ENCODE measurements at places on chromosomes 7 and 10. TPM values are rescaled to one million over a fixed set of nuclear protein-coding genes. Genes with fewer than 3 reads are reported as not detected.

DNA sequence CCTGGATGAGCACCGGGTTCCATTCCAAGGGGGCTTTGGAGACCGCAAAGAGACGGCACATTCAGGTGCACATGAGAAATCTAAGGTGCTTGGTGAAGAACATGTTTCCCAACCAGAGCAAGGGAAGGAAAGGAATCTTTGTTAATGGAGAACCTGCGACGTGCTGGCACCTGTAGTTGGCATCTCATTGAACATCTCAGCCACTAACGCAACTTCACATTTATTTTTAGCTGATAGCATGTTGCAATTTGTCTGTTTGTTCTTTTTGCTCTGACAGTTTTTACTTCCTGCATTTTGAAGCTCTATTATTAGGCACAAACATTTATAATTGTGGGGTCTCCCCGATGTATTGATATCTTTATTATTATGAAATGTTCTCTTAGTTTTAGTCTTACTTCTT is 316.7 kb downstream of the TCERG1L start:
- DNase-seq: no peak

GRCh38 chr7:74070619-74070921 is 13.0 kb upstream of the LIMK1 start:
- DNase-seq: no peak

DNA sequence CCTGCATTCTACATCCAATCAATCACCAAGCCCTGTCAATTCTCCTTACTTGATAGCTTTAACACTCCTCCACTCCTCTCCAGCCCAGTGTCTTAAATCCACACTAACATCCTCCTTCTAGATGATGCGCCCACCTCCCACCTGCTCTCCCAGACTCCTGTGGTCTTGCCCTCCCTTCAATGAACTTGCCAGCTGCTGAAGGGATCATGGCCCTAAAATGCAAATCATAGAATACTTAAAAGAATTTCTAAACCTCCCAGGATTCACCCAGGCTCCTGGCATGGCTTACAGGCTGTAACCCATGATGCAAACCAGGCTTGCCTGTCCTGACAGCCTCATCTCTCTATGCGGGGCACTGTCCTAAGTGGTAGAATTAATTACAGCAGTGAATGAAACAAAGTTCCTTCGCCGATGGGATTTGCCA is 43.6 kb downstream of the SYPL1 start:
- DNase-seq: peak; percentile 37

The NIPSNAP2 gene
- total RNA-seq: 80.6 TPM

The FFAR4 gene
- total RNA-seq: not detected
